DMS79 treated with DMSO at 0.1 percent for 48 hours (cell line): ENCODE measurements at places on chromosomes 13 and 19.
A peak's percentile ranks its signal among the peaks of the same experiment; 100 is the strongest.

DNA sequence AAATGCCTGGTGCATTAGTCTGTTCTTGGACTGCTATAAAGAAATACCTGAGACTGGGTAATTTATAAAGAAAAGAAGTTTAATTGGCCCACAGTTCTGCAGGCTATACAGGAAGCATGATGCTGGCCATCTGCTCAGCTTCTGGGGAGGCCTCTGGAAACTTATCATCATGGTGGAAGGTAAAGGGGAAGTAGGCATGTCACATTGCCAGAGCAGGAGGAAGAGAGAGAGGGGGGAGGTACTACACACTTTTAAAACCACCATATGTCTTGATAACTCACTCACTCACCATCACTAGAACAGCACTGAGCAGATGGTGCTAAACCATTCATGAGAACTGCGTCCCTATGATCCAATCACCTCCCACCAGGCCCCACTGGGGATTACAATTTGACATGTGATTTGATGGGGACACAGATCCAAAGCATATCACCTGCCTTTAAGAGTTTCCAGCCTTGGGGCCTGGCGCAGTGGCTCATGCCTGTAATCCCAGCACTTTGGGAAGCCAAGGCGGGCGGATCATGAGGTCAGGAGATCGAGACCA, 219.0 kb downstream of the KATNAL1 start:
- DNase-seq, result no peak

GRCh38 chr13:46289260-46289955, 77.7 kb downstream of the LRRC63 start:
- DNase-seq, result no peak

DNA sequence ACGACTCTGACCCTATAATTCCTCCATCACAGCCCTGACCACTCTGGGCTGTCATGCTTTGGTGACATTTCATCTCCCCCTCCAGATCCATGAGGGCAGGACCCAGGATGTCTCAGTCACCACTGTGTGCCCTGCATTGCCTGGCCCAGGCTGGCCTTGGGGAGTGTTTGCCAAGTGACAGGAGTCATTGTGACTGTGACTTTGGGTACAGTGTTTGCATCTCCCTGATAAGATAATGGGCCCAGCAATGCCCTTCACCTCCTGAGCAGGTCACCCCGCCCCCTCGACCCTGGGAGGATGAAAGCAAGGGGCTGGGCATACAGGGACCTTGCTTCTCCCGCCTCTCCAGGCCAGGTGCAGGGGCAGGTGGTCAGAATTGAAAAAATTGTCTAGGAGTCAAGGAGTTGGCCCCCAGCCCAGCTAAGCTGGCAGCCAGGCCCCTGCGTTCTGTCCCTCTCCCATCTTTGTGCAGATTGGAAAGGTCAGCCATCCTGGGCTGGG, 5.9 kb upstream of the ATP4A start:
- peak; percentile 11 for DNase-seq

DNA sequence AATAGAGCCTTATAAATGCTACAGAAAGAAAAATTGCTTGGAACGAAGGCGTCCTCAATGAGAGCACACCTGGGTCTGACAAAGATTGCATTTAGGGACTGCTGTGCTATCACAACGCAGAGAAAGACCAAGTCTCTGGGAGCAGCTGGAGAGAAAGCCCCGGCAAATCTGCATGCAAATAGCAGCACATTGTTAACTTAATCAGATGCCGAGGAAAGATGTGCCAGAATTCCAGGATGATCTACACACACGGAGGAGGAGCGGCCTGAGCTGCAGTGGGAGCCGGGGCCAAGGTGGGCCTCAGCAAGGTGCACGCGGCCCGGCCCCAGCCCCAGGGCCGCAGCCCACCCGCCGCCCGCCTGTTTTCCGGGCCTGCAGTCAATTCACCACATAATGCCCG, 1.4 kb downstream of the ZNF536 start:
- no peak for DNase-seq

DNA sequence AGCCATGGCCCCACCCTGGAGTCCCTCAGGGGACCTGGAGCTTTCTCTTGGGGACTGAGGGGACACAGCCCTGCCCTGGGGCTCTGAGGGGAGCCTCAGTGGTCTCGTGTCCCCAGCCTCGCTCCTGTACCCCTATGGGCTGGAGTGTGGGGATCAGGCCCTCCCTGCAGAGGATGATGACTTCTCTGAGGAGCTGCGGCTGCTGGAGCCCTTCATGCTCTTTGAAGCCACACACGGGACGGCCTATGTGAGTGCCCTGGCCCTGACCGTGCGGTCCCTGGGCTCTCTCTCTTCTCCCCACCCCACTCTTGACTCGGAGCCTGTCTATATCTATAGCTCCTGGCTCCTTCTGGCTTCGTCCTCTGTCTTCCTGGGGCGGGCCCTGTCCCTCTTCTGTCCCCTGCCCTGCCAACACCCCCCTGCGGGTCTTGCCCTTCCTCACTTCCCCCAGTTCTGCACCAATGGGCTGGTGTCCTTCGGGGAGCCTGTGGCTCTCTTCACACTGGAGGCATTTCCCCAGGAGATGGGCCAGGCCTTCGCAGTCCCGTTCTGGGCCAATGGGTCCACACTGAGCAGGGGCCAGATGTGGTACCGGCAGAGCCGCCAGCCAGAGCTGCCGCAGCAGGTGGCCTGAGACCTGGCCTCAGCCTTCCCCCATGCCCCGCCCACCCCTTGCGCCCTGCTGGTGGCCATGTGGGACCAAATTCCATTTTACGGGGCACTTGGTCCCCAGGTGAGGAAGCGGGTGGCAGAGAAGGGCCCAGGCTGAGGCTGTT, 33.1 kb downstream of the HPN start:
- no peak for DNase-seq

GRCh38 chr13:52903320-52903719, 54.9 kb upstream of the PCDH8 start:
- no peak for DNase-seq

- DNase-seq, result peak; percentile 96
These were observed 54.5 kb downstream of the RAB20 start for GRCh38 chr13:110506859-110507566.

GRCh38 chr19:38358071-38358470, 16.3 kb upstream of the PSMD8 start:
- no peak for DNase-seq
